Calu3 (cell line): ENCODE measurements at places on chromosomes 4 and X. TPM values are rescaled to one million over a fixed set of nuclear protein-coding genes. Genes with fewer than 3 reads are reported as not detected.

The GYPE gene
- total RNA-seq, result not detected in 2 replicates

The FAT4 gene
- 4.6 and 4.7 TPM in 2 replicates for total RNA-seq

The ADRA2C gene
- total RNA-seq, result 2.4 and 3.4 TPM in 2 replicates

The CLCN4 gene
- total RNA-seq, result 9.9 and 13.3 TPM in 2 replicates

The PCYT1B gene
- total RNA-seq, result 0.07 and 0.09 TPM in 2 replicates

The ZNF595 gene
- 9.5 and 12.5 TPM in 2 replicates for total RNA-seq

The FRMPD4 gene
- not detected in 2 replicates for total RNA-seq

The CDX4 gene
- total RNA-seq, result not detected in 2 replicates

The COX7B gene
- 309 and 326 TPM in 2 replicates for total RNA-seq

DNA sequence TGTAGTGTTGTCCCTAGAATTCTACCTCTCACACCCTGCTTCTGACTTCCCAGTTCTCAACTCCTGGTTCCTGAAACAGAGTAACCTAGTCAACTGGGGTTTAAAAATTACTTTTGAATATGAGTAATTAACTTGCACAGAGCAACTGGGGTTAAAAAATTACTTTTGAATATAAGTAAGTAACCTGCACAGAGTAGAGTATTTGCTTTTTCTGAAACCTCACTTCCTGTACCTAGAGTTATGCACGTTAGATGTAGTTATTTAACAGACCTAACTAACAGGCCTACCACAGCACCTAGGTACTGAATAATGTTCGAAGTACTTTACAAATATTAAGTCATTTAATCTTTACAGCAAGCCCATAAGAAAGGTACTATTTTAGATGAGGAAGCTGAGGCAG lies 32.9 kb downstream of the SLC39A8 start:
- H3K4me3 ChIP-seq, result no peak overlapping the region
- H3K4me1 ChIP-seq, result no peaks in the 10 kb centered on the region
- DNase-seq, result no peak
- H3K27me3 ChIP-seq, result no peaks in the 10 kb centered on the region

DNA sequence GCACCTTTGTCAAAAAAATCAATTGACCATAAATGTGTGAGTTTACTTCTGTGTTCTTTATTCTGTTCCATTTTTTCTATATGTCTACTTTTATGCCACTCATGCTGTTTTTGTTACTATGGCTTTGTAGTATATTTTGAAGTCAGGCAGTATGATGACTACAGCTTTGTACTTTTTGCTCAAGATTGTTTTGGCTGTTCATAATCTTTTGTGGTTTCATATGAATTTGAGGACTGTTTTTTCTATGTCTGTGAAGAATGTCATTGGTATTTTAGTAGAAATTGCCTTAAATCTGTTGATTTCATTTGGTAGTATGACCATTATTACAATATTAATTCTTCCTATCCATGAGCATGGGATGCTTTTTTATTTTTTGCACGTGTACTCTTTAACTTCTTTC lies 346.8 kb downstream of the PPP3CA start:
- H3K27ac ChIP-seq, result no peak overlapping the region
- no peaks in the 10 kb centered on the region for H3K27me3 ChIP-seq
- H3K4me1 ChIP-seq, result no peaks in the 10 kb centered on the region
- H3K36me3 ChIP-seq, result no peaks in the 10 kb centered on the region

- no peak overlapping the region for H3K4me3 ChIP-seq
- no peak overlapping the region for H3K27ac ChIP-seq
- no peak for DNase-seq
- peaks cover 4% of the 10 kb centered on the region for H3K4me1 ChIP-seq
Observed at GRCh38 chr4:171157462-171158082, 655.6 kb upstream of the GALNTL6 start.

- H3K27me3 ChIP-seq, result no peaks in the 10 kb centered on the region
- H3K4me3 ChIP-seq, result no peak overlapping the region
- no peaks in the 10 kb centered on the region for H3K36me3 ChIP-seq
- DNase-seq, result no peak
- H3K4me1 ChIP-seq, result no peaks in the 10 kb centered on the region
Observed at GRCh38 chr4:89570931-89571330, 263.3 kb upstream of the GPRIN3 start.

GRCh38 chrX:40244980-40245379 lies 147.2 kb upstream of the BCOR start:
- no peak for DNase-seq
- H3K36me3 ChIP-seq, result no peaks in the 10 kb centered on the region
- no peak overlapping the region for H3K27ac ChIP-seq
- H3K27me3 ChIP-seq, result peaks cover 13% of the 10 kb centered on the region
- no peak overlapping the region for H3K4me3 ChIP-seq
- H3K4me1 ChIP-seq, result no peaks in the 10 kb centered on the region

GRCh38 chrX:6095469-6095868 lies 133.2 kb downstream of the NLGN4X start:
- no peaks in the 10 kb centered on the region for H3K36me3 ChIP-seq
- H3K4me3 ChIP-seq, result no peak overlapping the region
- H3K27ac ChIP-seq, result no peak overlapping the region

DNA sequence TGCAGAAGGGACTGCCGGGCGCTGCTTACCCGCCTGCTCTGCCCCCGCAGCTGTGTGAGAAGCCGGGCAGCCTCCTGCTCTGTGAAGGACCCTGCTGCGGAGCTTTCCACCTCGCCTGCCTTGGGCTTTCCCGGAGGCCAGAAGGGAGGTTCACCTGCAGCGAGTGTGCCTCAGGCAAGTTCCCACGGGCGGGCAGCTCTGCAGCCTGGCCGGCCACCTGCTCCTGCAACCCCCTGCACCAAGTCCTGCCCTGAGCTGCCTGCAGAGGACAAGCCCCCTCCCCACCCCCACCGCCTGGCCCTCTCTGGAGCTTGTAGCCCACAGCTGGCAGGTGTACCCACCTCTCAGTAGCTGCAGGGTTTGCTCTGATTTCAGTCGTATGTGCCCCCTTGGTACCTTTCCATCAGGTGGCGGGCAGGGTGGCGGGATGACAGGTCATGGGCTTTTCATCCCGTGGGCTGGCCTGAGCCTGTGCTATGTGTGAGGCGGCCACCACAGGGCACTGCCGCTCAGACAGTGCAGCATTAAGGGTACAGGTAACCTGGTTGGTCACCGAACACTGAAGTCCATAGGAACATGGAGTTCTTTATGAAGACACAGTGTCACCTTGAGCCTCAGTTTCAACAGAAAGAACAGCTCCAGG lies 56.6 kb downstream of the NELFA start:
- H3K27ac ChIP-seq, result no peak overlapping the region
- no peak for DNase-seq
- no peaks in the 10 kb centered on the region for H3K27me3 ChIP-seq
- no peaks in the 10 kb centered on the region for H3K4me1 ChIP-seq
- H3K36me3 ChIP-seq, result peaks cover 24% of the 10 kb centered on the region

DNA sequence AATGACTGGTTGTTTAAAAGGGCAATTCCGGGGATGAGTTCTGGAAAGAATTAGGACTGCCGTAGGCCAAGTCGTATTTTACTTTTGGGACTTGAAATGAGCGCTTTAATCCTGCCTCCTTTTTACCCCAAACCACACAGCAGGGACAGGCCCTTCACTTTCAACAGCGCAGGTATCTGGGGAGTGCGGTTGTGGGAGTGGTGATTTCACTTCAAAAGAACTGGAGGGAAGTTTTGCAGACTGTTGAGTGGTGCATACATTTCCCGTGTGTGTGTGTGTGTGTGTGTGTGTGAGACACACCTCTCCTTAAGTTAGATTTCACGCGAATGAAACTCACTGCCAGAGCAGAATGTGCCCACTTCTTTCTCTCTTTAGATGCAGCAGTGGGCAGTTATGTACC lies 2.8 kb downstream of the NHS start:
- H3K27ac ChIP-seq, result peak overlapping the region; percentile 2
- peak overlapping the region; percentile 87 for H3K4me3 ChIP-seq
- H3K4me1 ChIP-seq, result peaks cover 29% of the 10 kb centered on the region
- H3K36me3 ChIP-seq, result peaks cover 37% of the 10 kb centered on the region
- H3K27me3 ChIP-seq, result no peaks in the 10 kb centered on the region

DNA sequence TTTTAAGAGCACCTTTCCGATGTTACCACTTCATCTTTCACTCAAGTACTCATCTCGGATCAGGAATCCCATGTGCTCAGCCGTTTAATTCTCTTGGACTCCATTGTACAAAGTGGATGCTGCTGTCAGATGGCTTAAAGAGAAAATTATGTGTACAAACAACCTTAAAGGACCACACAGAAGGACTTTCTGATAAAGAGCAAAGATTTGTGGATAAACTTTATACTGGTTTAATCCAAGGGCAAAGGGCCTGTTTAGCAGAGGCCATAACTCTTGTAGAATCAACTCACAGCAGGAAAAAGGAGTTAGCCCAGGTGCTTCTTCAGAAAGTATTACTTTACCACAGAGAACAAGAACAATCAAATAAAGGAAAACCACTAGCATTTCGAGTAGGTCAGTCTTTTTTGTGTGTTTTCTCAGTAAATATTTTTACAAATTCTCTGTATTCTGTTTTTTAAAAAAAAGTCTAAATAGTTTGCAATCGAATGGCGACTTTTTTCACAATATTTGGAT lies 20.1 kb downstream of the MMAA start:
- H3K27me3 ChIP-seq, result no peaks in the 10 kb centered on the region
- H3K27ac ChIP-seq, result no peak overlapping the region
- no peak overlapping the region for H3K4me3 ChIP-seq
- no peak for DNase-seq
- no peaks in the 10 kb centered on the region for H3K36me3 ChIP-seq
- H3K4me1 ChIP-seq, result no peaks in the 10 kb centered on the region

- peaks cover 70% of the 10 kb centered on the region for H3K36me3 ChIP-seq
- no peak for DNase-seq
- H3K27ac ChIP-seq, result no peak overlapping the region
- no peaks in the 10 kb centered on the region for H3K27me3 ChIP-seq
Observed at GRCh38 chr4:1231637-1232360, 17.1 kb downstream of the CTBP1 start.

- H3K36me3 ChIP-seq, result no peaks in the 10 kb centered on the region
- H3K27ac ChIP-seq, result no peak overlapping the region
- H3K4me1 ChIP-seq, result peaks cover 14% of the 10 kb centered on the region
- H3K27me3 ChIP-seq, result no peaks in the 10 kb centered on the region
Observed at GRCh38 chr4:110059556-110060191, 138.7 kb downstream of the ELOVL6 start.

DNA sequence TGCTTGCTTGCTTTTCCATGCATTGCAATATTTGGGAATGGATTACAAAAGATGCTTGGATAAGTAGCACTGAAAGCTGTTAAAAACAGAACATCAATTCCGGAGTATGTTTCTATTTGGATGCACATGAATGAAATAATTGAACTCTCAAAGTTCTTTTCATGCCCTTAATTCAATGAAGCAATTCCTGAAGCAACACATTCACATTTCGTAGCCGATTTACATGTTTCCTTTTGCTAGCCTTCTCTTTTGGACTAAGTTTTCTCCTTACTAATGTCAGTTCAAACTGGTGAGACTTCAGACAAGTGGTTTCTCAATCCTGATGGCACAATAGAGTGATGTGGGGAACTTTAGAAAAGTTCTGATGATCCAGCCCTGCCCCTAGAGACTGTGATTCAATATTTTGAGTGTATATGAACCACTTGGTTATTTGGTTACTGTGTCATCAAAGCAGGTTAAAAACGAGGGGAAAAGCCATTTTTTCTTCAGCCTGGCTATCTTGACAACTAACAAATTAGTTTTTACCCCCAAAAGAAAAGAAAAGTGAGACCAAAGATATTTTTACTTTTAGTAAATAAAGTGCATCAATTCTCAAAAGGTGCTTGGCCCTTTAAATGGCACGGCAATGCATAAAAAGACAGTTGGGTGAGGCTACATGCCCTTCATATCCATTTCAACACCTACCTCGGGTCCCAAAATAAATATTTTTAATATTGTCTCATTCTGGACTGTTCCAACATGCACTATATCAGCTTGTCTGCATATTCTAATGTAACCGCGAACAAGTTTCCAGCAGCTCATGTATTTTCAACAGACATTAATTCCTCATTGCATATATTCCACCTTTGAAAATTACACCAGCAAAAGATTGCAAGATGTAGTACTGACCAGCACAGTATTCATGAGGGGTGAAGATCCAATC lies 90.1 kb upstream of the RPL34 start:
- H3K36me3 ChIP-seq, result no peaks in the 10 kb centered on the region
- no peak overlapping the region for H3K4me3 ChIP-seq
- no peak overlapping the region for H3K27ac ChIP-seq
- DNase-seq, result no peak
- H3K4me1 ChIP-seq, result no peaks in the 10 kb centered on the region

DNA sequence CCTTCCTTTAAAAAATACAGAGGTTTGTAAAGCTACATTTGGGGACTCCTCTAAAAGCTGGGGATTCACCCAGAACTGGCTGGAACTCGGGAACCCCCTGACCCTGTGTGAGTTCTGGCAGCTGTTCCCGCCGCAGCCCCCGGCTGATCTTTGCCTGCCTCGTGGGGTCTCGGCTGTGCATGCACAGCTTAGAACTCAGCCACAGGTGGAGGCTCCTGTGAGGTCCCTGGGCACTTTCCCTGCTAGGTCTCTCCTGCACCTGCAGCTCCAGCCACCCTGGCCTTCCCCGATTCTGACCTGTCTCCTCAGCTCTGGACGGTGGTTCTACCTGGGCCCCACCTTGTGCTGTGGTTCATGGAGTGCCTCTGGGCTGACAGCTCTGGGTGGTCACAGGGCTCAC lies 48.6 kb upstream of the HGFAC start:
- DNase-seq, result no peak
- no peak overlapping the region for H3K4me3 ChIP-seq
- no peak overlapping the region for H3K27ac ChIP-seq
- H3K36me3 ChIP-seq, result peaks cover 4% of the 10 kb centered on the region
- H3K27me3 ChIP-seq, result no peaks in the 10 kb centered on the region

DNA sequence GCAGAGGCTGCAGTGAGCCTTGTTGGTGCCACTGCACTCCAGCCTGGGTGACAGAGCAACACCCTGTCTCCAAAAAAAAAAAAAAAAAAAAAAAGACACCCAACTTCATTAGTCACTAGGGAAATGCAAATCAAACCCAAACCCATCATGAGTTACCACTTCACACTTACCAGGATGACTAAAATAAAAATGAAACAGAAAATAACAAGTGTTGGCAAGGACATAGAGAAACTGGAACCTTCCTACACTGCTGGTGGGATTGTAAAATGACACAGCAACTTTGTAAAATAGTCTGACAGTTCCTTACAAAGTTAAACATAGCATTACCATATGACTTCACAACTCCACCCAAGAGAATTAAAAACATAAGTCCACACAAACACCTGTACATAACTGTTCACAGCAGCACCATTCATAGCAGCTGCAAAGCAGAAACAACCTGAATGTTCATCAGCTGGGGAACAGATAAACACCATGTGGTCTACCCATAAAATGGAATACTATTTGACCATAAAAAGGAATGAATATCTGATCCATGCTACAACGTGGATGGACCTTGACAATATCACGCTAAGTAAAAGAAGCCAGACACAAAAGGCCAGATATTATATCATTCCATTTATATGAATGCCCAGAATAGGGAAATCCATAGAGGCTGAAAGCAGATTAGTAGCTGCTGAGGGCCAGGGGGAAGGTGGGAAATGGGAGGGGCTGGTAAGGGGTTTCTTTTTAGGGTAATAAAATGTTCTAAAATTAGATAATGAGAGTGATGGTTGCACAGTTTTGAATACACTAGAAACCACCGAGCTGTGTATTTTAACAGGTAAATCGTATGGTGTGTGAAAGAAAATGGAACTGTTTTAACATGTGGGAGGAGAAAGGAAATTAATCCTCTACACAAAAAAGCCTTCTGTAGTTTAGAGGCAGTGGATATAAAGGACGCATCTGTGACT lies 18.3 kb downstream of the CD99L2 start:
- no peak overlapping the region for H3K27ac ChIP-seq
- no peak overlapping the region for H3K4me3 ChIP-seq
- H3K4me1 ChIP-seq, result no peaks in the 10 kb centered on the region
- no peaks in the 10 kb centered on the region for H3K36me3 ChIP-seq
- DNase-seq, result no peak
